Natural killer cell (primary cell): ENCODE measurements at places on chromosomes 12 and 14.
A peak's percentile ranks its signal among the peaks of the same experiment; 100 is the strongest.

DNA sequence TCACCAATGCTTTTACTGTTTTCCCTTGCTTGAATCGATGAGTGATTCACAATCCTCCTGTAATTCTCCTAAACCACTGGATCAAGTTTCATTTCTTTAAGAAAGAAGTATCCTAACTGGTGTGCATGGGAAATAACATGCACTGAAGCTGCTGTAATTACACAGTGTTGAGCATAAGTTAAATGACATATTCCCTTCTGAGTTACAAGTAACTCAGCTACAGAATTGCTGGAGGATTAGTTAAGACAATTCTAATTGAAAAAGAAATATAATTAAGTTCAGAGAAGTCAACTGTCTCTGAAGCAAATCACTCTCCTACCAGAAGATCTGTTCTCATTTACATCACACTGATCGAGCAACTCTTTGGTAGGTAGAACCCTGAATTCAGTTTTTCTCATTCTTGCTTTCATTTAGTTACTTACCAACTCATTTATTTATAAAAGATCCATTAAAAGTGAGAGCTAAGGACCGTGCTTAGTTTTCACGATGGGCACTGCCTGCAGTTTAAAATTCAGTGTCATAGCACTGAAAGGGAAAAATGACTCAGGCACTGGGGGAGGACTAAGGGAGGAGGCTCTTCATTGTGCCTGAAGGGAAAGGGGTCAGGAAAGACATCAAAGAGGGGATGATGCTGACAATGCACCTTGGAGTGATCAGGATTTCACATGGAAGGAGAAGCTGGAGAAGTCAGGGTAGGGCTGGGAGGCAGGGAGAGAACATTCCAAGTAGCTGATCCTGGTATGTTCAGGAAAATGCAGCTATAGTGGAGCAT lies 327.2 kb downstream of the EMP1 start:
- DNase-seq, result no peak

- DNase-seq, result no peak
Observed at GRCh38 chr14:37060496-37061260, 111.7 kb downstream of the SLC25A21 start.

DNA sequence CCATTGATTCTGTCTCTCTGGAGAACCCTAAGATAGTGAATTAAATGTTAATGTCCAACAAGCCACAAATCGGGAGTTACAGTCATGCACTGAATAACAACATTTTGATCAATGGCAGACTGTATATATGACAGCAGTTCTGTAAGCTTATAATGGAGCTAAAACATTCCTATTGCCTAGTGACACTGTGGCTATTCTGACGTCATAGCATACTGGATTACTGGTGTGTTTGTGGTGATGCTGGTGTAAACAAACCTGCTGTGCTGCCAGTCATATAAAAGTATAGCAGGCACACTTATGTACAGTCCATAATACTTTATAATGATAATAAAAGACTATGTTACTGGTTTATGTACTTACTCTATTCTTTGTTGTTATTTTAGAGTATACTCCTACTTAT lies 56.7 kb upstream of the BICD1 start:
- no peak for DNase-seq

GRCh38 chr12:42643881-42644579 lies 54.5 kb upstream of the PRICKLE1 start:
- DNase-seq, result no peak

- no peak for DNase-seq
Observed at GRCh38 chr14:32564596-32564995, 235.5 kb downstream of the AKAP6 start.

- DNase-seq, result peak; percentile 34
Observed at GRCh38 chr12:12562016-12562483, 613 bp downstream of the DUSP16 start.

DNA sequence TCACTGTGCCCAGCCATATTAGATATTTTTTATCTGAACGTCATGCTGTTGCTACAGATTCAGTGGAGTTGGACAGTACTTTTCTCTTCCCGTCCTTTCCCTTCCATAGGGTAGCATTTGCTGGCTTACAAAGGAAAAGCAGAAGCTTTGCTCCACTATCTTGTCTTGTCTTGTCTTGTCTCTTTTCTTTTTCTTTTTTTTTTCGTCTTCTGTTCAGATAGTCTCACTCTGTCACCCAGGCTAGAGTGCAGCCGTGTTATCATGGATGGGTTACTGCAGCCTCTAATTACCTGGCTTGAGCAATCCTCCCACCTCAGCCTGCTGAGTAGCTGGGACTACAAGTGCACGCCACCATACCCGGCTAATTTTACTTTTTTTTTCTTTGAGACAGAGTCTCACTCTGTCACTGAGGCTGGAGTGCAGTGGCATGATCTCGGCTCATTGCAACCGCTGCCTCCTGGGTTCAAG lies 21.1 kb downstream of the OR10G3 start:
- no peak for DNase-seq

GRCh38 chr12:9273276-9273675 lies 65.1 kb upstream of the PZP start:
- DNase-seq, result no peak

DNA sequence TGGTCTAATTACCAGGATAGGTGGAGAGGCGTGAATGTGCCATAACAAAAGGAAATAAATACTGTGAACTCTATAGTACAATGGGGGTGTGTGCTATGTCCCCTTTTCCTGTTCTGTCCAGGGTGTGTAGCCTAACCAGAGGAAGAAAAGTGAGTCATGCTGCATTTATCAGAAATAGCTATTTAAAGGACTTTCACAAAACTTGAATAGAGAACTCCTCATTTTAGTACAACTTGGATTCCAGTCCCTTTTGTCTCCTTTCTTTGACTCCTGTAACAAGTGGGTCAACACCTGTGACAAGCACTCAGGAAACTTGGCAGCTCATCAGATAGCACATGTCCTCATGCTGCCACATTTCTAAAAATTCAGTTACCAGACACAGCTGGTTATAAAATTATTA lies 123.4 kb downstream of the CCDC91 start:
- DNase-seq, result no peak

DNA sequence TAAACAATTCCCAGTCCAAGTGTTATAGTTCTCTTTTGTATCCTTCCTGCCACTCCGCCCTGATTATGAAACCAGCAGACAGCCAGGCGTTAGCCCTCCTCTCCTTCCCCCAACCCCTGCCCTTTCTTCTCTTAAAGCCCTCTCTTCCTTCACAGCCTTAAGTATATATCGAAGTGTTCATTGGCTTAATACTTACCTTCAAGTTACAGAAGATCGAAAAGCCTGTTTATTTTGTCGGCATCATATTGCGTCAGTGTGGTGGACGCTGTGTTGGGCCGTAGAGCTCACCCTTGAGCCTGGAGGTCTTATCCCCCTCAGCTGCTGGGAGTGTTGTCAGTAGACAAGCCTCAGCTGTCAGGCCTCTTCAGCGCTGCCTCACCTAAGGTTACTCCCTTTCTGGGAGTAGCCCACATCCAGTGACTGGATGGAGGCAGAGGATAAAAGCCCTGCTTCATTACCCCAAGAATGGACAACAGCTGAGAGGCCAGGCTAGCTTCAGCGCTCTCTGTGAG lies 36.2 kb downstream of the CMAS start:
- DNase-seq, result no peak

DNA sequence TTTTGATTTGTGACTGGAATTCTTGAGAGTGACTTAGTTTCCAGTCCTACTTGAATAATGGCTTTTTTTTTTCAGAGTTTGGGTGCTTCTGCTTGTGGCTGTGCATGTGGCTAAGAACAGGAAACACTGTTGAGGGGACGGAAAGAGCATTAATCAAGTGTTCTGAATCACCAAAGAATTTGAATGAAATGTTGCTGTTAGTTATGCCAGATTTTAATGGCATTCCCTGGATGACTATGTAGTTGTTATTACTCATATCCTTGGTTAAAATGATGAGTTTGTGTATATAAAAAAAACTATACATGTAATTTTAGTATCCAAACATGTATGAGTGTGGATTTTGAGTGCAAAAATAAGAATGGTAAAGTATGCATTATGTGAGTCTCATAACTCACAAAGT lies 347.9 kb downstream of the BCAT1 start:
- DNase-seq, result no peak

- DNase-seq, result no peak
Observed at GRCh38 chr14:39372656-39373055, 59.6 kb downstream of the FBXO33 start.

DNA sequence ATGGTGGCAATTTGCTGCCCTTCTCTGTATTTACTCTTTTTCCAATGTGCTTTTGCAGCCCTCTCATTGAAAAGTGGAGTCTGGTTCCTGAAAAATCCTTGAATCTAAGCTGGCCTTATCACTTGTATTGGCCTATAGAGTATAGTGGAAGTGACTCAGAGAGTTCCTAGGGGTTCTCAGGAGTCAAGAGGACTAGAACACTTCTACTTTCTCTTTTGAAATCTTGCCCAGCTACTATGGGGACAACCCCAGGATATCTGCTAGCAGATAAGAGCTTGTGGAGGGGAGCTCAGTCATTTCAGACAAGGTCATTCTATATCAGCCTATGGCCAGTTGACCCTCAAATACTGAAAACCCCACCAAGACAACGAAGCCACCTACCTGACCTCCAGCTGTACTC lies 26.7 kb upstream of the WSCD2 start:
- DNase-seq, result no peak

- DNase-seq, result no peak
Observed at GRCh38 chr12:94516985-94517384, 57.3 kb upstream of the CEP83 start.

DNA sequence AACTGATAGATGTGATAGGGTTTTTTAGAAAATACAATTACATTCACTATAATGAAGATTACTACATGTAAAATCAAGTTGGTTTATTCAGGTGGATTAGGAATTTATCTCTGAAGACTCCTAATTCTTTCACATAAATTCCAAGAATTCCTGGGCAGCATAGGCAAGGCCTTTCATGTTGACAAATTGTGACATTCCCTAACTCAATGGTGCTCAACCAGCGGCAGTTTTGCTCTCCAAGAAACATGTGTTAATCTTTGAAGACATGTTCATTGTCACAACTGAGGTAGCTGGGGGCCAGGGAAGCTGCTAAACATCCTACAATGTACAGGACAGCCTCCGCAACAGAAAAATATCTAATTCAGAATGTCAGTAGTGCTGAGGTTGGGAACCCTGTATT lies 46.3 kb downstream of the PTPRQ start:
- no peak for DNase-seq

- no peak for DNase-seq
Observed at GRCh38 chr14:105195522-105196264, 14.6 kb upstream of the NUDT14 start.

DNA sequence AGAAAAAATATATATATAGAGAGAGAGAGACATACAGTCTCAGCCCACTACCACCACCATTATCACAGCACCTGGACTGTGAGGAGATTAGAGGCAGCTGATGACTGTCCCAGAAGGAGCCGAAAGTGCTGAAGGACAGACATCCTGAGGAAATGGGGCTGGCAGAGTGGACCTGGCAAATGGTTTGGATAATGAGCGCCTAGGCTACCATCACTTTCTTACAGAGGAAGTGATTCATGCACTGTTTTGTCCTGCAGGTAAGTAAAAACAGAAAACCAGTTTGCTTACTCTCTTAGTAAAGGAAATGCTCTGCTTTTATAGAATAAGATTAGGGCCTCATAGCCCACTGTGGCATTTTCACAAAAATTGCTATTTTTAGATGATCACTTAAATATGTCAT lies 28.6 kb upstream of the DNM1L start:
- DNase-seq, result no peak

DNA sequence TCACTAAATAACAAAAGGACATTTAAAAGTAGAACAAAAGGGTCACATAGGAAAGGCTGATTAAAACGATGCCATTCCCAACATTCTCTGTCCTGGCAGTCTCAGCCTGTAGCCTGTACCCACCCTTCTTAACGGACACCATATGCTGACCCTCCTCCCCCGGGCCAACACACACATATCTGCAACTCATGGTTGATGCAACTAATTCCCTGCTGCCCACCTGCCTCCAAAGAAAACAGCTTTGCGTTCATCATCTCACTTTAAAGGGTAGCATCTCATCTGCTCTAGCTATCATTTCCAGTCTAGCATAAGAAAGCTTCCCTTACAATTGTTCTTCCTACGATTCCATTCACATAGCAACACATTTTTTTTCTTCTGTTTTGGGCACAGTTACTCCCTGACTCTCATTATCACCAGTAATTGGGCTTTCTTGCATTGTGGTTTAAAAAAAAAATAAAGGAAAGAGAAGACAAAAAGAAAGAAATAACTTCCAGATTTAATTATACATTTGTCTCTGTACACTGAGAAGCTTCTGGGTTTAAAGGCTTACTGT lies 92.9 kb downstream of the KCNC2 start:
- no peak for DNase-seq

GRCh38 chr12:106188256-106188655 lies 49.5 kb upstream of the NUAK1 start:
- DNase-seq, result no peak

DNA sequence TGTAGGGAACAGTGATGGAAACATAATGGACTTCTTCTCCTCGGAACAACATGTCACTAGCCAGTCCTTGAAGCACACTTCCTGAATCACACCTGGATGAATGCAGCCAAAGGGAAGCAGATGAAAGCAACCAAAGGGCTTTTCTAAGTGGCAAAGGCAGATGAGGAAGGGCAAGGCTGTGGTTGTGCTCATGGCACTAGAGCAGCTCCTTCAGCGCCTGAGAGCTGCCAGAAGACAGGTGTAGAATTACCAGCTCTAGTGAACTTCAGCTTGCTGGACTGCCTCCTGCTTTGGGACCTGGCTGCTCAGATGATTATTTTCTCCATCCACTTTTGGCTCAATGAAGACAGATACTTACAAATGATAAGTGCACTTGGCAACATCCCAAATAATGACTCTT lies 1372.1 kb upstream of the SEL1L start:
- no peak for DNase-seq

DNA sequence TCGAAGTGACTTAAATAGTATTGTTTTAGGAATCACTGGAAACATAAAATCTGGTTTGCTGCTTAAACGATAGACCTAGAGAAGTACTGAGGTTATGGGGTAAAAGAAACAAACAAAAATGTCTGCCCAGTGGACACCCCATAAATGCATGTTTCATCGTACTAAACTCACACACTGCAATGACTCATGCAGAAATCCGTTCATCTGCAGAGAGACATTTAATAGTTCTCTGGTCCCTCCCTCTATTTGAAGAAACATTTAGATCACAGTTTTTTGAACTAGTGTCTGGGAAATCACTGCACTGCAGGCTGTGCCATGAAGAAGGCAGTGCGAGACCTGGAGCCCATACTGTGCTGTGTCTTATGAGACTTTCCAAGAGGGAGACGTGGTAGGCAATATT lies 25.5 kb downstream of the SLC17A8 start:
- no peak for DNase-seq

GRCh38 chr12:29616664-29617406 lies 119.3 kb upstream of the OVCH1 start:
- DNase-seq, result no peak
